ENCODE measurements at places on chromosomes 1 and 21.

GRCh38 chr1:79373481-79374125, 367.1 kb upstream of the ADGRL4 start:
- no peak overlapping the region for H3K27ac ChIP-seq
- no peaks in the 10 kb centered on the region for H3K36me3 ChIP-seq
- no peaks in the 10 kb centered on the region for H3K27me3 ChIP-seq
- H3K4me1 ChIP-seq = no peaks in the 10 kb centered on the region

DNA sequence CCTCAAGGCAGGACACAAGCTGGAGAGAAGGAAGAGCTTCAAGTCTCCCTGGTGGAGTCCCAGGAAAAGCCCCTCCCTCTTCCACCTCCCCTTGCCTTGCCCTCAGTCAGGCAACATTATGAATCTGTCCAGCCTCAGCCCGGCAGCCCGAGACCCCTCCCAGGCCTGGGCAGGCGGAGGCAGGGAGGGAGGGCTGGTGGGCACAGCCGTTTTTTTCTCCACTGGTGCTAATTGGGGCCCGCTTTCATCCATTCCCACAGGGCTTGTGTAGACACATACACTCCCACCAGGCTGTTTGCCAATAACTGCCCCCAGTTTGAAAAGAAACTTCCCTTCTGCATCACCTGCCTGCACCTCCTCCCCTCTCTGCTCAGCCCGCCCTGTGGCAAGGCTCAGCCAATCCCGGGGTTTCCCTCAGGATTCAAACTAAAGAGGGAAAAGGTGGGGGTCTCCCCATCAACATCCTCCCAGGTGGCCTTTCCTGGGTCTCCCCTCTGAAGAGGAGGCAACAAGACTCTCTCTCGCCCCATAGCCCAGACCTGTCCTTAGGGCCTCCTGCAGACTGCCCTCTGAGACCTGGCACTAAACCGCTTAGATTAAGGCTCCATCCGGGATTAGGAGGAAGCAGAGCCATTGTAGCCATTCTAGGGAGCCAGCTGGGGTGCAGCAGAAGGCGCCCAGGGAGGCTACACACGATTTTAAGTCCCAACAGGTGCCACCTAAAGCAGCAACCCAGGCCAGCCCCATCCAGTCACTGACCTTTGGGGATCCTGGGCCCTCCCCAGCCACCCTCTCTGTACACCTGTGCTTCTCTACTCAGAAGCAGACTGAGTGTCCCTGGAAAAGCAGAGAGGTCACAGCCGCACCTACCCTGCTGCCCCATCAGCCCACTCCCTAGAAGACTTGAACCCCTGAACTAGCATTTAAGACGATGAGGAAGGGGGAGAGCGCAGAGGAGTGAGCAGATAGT, 3.5 kb downstream of the IGSF9 start:
- peaks cover 73% of the 10 kb centered on the region for H3K4me1 ChIP-seq
- H3K27me3 ChIP-seq = no peaks in the 10 kb centered on the region

- no peaks in the 10 kb centered on the region for H3K4me1 ChIP-seq
- DNase-seq = no peak
- no peaks in the 10 kb centered on the region for H3K27me3 ChIP-seq
- no peak overlapping the region for H3K4me3 ChIP-seq
- H3K27ac ChIP-seq = no peak overlapping the region
These were observed 90.1 kb upstream of the ACTL8 start for GRCh38 chr1:17665054-17665453.

- H3K27me3 ChIP-seq = no peaks in the 10 kb centered on the region
- no peaks in the 10 kb centered on the region for H3K4me1 ChIP-seq
- no peak overlapping the region for H3K27ac ChIP-seq
- H3K4me3 ChIP-seq = no peak overlapping the region
- no peak for DNase-seq
These were observed 61.2 kb upstream of the TNR start for GRCh38 chr1:175804561-175804960.

DNA sequence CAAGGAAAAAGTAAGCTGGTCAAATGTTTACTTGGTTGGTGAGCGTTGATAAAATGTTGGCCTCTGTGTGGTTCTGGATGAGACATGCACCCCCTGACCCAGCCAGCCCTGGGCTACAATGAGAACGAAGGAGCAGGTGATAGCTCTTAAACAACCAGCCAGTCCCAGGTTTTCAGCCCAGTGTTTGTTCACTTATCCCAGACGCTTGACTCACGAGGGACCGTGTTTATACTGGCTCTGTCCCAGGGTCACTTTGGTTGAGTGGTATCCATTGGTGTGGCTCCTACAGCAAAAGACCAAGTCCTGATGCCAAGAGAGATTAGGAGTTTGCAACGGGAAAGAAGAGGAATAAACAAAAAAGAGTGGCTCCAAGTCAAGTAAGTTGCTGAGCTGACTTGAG, 86.9 kb downstream of the KCNJ15 start:
- H3K4me1 ChIP-seq = peaks cover 4% of the 10 kb centered on the region
- H3K27me3 ChIP-seq = no peaks in the 10 kb centered on the region

- no peak overlapping the region for H3K27ac ChIP-seq
- no peaks in the 10 kb centered on the region for H3K4me1 ChIP-seq
- DNase-seq = no peak
- no peak overlapping the region for H3K4me3 ChIP-seq
These were observed 818.0 kb downstream of the LTN1 start for GRCh38 chr21:28174701-28175100.

GRCh38 chr1:91546876-91547275, 46.2 kb downstream of the CDC7 start:
- no peaks in the 10 kb centered on the region for H3K4me1 ChIP-seq
- no peaks in the 10 kb centered on the region for H3K27me3 ChIP-seq
- H3K4me3 ChIP-seq = no peak overlapping the region
- H3K27ac ChIP-seq = no peak overlapping the region
- H3K36me3 ChIP-seq = no peaks in the 10 kb centered on the region
- DNase-seq = no peak

DNA sequence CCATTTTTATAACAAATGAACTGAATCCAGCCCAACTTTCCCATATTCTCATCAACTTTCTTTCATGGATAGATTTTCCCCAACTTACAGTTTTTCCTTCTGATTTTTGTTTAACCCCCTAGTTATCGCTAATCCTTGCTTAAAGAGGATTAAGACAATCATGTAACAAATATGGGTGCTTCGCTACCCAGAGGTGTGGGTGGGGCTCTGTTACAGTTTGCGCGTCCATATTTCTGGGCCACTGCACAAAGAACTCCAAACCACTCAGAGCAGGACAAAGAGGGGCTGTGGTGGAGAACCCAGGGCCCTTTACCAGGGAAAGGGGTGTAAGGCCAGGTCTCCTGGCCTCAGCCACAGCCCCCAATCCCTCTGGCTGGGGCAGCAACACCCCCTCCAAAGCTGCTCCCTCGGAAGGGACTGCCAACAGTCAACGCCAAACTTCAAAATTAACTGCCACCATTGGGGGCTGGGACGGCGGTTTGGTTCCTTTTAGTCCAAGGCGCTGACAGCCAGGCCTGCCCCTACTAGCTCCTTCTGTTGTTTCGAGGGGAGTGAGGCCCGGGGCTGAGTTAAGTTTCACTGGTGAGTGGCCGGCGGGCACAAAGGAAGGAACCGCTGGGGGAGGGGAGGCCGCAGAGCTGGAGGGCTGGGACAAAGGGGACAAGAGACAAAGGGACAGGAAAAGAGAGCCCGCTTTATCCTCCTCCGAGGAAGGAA, 27.9 kb downstream of the SSBP3 start:
- no peak overlapping the region for H3K27ac ChIP-seq
- no peak for DNase-seq
- H3K4me3 ChIP-seq = no peak overlapping the region
- no peaks in the 10 kb centered on the region for H3K36me3 ChIP-seq
- H3K4me1 ChIP-seq = no peaks in the 10 kb centered on the region
- H3K27me3 ChIP-seq = no peaks in the 10 kb centered on the region

DNA sequence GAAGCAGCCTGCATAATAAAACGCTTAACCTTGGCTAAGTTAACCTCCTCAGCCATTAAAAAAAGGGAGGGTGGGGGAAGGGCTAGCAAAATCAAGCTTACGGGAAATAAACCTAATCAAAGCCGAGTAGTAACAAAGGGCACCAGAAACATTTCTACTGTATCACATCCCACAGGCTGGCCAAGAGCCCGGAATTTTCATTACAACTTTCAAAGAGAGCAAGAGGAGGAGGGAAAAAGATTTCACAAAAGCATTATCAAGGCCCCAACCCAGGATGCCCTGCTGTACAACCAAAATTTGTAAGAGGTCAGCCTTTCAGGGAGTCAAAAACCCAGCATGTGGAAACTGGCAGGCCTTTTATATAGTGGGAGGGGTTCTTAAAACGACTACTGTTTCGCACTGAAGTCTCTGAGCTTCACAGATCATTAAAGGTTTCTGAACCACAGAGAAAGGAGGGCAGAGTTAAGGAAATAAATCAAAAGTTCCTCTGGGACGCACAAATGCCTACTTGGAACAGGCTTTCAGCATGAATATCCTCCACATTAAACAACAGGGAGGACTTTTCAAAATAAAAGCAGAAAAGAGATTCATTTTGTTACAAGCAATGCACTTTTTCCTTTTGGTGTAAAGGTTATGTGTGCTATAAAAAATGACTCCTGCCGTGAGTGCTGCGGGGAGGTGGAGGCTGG, 90.4 kb downstream of the SLC45A1 start:
- no peak overlapping the region for H3K27ac ChIP-seq
- H3K4me1 ChIP-seq = peaks cover 28% of the 10 kb centered on the region
- H3K27me3 ChIP-seq = no peaks in the 10 kb centered on the region
- no peak for DNase-seq
- H3K4me3 ChIP-seq = no peak overlapping the region
- peaks cover 3% of the 10 kb centered on the region for H3K36me3 ChIP-seq

- H3K27ac ChIP-seq = no peak overlapping the region
- H3K27me3 ChIP-seq = no peaks in the 10 kb centered on the region
- H3K4me1 ChIP-seq = no peaks in the 10 kb centered on the region
- no peaks in the 10 kb centered on the region for H3K36me3 ChIP-seq
- no peak overlapping the region for H3K4me3 ChIP-seq
These were observed 60.2 kb downstream of the ODF2L start for GRCh38 chr1:86335916-86336315.

GRCh38 chr1:157562515-157562914, 10.2 kb upstream of the FCRL5 start:
- H3K36me3 ChIP-seq = no peaks in the 10 kb centered on the region
- H3K4me1 ChIP-seq = no peaks in the 10 kb centered on the region
- no peaks in the 10 kb centered on the region for H3K27me3 ChIP-seq
- no peak overlapping the region for H3K27ac ChIP-seq

- no peak overlapping the region for H3K4me3 ChIP-seq
- H3K27ac ChIP-seq = no peak overlapping the region
- H3K4me1 ChIP-seq = no peaks in the 10 kb centered on the region
- DNase-seq = no peak
These were observed 49.5 kb downstream of the TGFBR3 start for GRCh38 chr1:91836331-91837040.

DNA sequence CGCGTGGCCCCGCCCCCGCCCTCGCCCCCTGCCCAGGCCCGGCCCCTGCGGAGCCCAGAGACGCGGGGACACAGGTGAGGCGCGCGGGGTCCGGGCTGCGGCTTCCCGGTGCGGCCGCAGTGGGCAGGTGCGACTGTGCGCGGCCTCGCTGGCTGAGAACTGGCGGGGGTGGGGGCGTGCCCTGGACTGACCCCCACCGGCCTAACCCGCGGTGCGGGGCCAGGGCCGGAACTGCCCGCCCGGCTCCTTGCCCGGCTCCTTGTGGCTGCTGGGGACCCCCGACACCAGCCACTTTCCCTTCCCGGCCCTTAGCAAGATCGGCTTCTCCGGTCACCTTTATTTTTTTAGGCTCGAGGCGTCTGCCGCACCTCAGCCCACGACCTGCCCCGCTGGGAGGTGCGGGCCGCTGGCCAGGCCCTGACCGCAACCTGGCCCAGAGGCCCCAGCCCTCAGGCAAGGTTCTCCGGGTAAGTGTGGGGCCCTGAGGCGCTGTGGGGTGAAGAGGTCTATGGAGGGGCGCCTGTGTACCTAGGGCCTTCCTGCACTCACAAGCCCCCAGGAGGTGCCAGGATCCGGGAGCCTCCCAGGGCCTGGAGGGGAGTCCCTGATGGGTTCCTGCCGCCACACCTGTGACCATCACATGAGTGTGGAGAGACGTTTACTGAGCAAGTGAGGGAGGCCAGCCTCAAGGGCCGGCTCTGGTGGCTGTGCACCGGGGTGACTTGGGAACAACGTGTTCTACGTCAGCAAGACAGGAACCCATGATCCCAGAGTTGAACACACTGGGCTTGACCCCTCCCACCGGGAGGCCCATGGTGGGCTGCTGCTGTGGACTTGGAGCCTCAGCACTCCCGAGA, at the start of gene SMIM1:
TSS of gene SMIM1 (plus strand) at position 35 of the 857 bp plus-strand sequence. CDS start 2,625 bp downstream, outside the sequence.
- peak within 1 kb of the TSS; percentile 49 for H3K4me3 ChIP-seq
- no peak for DNase-seq
- no peak within 1 kb of the TSS for H3K27ac ChIP-seq
- H3K36me3 ChIP-seq = no peaks in the 10 kb centered on the region
- peaks cover 5% of the 10 kb centered on the region for H3K4me1 ChIP-seq

- H3K4me1 ChIP-seq = peaks cover 20% of the 10 kb centered on the region
- no peaks in the 10 kb centered on the region for H3K27me3 ChIP-seq
- DNase-seq = no peak
- peak overlapping the region; percentile 80 for H3K27ac ChIP-seq
These were observed 626 bp downstream of the CXADR start for GRCh38 chr21:17513214-17514123.

DNA sequence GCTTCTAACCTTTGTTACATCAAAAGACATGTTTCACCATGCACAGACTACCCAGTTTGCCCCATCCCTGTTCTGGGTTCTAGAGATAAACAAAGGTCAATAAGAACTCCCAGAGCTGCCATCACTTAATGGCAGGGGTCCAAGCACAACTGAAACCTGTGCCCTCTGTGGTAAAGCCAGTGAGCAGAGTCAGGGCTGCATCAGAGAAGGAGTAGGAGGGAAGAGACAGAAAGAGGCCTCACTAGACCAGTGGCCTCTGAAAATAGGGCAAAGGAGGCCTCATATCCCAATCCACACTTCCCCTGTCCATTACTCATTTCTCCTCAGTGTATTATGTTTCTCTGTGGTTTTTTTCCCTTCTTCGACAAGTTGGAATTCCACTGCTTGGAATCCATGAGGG, 10.2 kb downstream of the ATP1A2 start:
- H3K27ac ChIP-seq = no peak overlapping the region
- no peak for DNase-seq
- peaks cover 20% of the 10 kb centered on the region for H3K4me1 ChIP-seq
- H3K4me3 ChIP-seq = no peak overlapping the region

GRCh38 chr1:71766748-71767147, 515.6 kb downstream of the NEGR1 start:
- H3K27ac ChIP-seq = no peak overlapping the region
- H3K4me3 ChIP-seq = no peak overlapping the region
- H3K36me3 ChIP-seq = no peaks in the 10 kb centered on the region
- no peaks in the 10 kb centered on the region for H3K4me1 ChIP-seq
- DNase-seq = no peak
- H3K27me3 ChIP-seq = no peaks in the 10 kb centered on the region

- H3K27me3 ChIP-seq = no peaks in the 10 kb centered on the region
- H3K36me3 ChIP-seq = no peaks in the 10 kb centered on the region
- no peaks in the 10 kb centered on the region for H3K4me1 ChIP-seq
- no peak for DNase-seq
These were observed 183.2 kb upstream of the C21orf91 start for GRCh38 chr21:18002393-18002792.

- DNase-seq = no peak
- no peaks in the 10 kb centered on the region for H3K36me3 ChIP-seq
- no peak overlapping the region for H3K4me3 ChIP-seq
- H3K4me1 ChIP-seq = no peaks in the 10 kb centered on the region
- H3K27me3 ChIP-seq = no peaks in the 10 kb centered on the region
These were observed 624.4 kb upstream of the PLXNA2 start for GRCh38 chr1:208868554-208868953.

Measured in keratinocyte (primary cell).